NK-92 treated with Interleukin-12 subunit alpha and Interleukin-12 subunit beta, amount 100 ng/mL, for 24 hours (cell line): ENCODE measurements at places on chromosomes 12 and 14.

DNA sequence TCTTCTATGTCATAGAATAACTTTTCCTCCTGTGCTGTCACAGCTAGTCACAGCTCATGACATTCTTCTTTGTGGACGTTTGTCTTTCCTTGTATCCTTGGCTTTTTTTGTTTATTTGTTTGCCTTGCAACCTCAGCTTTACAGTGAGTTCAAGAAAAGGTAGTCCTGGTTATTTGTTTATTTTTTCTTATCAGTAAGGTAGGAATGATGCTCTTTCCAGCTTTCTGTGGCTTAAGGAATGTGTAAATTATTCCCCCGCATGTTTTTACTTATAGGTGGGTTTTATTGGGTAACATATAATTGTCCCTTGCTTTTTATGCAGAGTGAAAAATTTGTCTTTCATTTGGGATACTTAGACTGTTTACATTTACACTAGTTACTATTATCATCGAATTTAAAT, 1673.6 kb upstream of the FLRT2 start:
- no peak for DNase-seq

GRCh38 chr12:65707051-65707450, 117.2 kb upstream of the HMGA2 start:
- DNase-seq = no peak

DNA sequence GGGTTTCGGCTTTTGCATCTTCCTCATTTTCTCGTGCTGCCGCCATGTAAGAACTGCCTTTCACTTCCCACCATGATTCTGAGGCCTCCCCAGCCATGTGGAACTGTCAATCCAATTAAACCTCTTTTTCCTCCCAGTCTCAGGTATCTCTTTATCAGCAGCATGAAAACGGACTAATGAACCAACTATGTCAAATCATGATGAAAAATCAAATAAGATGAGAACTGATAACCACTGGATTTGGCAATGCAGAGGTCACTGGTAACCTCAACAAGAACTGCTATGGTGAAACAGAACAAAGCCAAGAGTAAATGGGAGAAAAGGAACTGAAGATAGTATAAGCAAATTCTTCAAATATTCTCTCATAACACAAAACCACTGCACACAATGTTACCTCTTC, 6.0 kb downstream of the EML5 start:
- DNase-seq = no peak

GRCh38 chr12:4289231-4289878, 15.8 kb downstream of the CCND2 start:
- DNase-seq = no peak

- DNase-seq = no peak
Measured at GRCh38 chr14:72613975-72614319, 280.0 kb downstream of the DPF3 start.

- no peak for DNase-seq
Measured at GRCh38 chr12:51620448-51620847, 29.4 kb downstream of the SCN8A start.

- peak; percentile 25 for DNase-seq
Measured at GRCh38 chr12:93563807-93564538, 8.5 kb upstream of the SOCS2 start.

DNA sequence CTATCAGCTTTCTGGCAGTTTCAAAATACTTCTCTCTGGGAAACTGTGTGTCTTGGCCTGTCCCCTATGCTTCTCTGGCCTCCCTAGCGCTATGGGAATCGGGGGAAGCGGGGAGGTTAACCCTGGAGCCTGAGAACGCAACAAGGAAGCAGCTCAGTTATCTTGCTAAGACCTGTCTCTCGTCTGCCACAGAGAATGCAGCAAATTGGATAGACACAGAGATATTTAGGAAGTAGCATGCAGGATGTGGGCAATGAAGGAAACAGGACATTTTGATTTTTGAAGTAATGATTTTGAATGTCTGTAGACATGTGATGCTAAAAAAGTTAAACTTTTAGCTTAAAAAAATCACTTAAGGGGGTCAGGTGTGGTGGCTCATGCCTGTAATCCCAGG, 6.6 kb upstream of the CALCOCO1 start:
- no peak for DNase-seq

DNA sequence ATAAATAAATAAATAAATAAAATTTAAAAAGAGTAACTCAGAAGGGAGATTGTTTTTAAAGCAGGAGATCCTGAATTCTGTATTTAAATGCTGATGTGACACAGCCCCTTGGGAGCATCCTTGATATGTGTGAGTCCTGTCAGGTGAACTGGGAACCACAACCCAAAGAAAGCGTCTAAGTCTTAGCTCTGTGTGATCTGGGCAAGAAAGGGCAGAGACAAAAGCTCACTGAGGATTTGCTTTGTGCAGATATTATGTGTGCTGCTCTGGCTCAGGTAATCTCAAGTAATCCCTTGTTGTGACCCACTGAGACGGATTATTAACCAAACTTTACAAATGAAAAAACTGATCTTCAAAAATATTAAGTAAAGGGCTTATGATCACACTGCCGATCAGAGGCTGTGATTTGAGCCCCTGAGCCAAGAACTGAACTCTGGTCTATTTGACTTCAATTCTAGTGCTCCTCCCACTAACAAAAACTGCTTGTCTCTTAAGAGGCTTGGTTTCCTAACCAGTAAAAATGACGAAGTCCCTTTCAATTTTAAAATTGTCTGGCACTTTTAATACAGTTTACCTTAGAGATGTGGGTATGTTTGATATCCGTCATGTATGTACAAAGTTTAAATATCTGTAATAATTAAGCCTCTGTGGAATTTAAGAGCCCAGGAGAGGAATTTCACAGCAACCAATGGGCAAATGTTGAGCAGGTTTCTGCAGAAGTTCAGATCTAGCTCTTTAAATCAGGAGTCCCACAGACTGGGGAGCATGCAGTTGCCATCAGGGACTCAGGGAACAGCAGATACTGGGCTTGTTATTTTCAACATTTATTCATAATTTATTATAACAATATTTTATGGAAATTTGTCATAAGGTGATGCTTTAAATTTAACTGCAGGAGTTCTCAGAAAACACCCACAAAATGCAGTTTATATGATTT, 46.1 kb downstream of the CPM start:
- no peak for DNase-seq
